WTC11 (cell line): ENCODE measurements at places on chromosomes 5 and 9. TPM values are rescaled to one million over a fixed set of nuclear protein-coding genes. Genes with fewer than 3 reads are reported as not detected.
A peak's percentile ranks its signal among the peaks of the same experiment; 100 is the strongest.

Gene DDX4
- total RNA-seq: 0.23 to 0.32 TPM in 2 of 3 replicates, not detected in the other

Gene PCDHGB2
- 4.1 to 5.5 TPM (median 5.2 TPM) in 3 replicates for total RNA-seq

Gene NR5A1
- total RNA-seq: 0.39 to 0.77 TPM (median 0.60 TPM) in 3 replicates

Gene MEIKIN
- total RNA-seq: not detected in 3 replicates

Gene NINJ1
- total RNA-seq: 35.6 to 41.3 TPM (median 37.7 TPM) in 3 replicates

Gene SH2D3C
- total RNA-seq: 3.3 to 5.4 TPM (median 3.4 TPM) in 3 replicates

Gene KCNN2
- total RNA-seq: 11.9 to 13.1 TPM (median 12.0 TPM) in 3 replicates

GRCh38 chr5:89255845-89256463 lies 373.0 kb upstream of the MEF2C start:
- no peak for DNase-seq

DNA sequence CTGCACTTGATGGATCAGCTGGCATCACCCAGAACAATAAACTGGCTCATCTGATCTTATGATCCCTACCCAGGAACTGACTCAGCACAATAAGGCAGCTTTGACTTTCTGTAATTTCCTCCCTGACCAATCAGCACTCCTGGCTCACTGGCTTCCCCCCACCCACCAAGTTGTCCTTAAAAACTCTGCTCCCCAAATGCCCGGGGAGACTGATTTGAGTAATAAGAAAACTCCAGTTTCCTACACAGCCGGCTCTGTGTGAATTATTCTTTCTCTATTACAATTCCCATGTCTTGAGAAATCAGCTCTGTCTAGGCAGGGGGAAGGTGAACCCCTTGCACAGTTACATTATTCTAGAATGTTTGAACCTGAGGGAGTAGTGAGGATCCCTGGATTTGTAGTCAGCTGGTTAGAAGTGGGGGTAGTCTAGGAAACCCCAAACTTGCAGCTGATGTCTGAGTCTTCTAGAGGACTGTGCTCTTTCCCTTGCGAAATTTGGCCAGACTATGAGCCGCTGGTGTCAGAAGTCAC lies 111.7 kb upstream of the NEK6 start:
- no peak for DNase-seq

DNA sequence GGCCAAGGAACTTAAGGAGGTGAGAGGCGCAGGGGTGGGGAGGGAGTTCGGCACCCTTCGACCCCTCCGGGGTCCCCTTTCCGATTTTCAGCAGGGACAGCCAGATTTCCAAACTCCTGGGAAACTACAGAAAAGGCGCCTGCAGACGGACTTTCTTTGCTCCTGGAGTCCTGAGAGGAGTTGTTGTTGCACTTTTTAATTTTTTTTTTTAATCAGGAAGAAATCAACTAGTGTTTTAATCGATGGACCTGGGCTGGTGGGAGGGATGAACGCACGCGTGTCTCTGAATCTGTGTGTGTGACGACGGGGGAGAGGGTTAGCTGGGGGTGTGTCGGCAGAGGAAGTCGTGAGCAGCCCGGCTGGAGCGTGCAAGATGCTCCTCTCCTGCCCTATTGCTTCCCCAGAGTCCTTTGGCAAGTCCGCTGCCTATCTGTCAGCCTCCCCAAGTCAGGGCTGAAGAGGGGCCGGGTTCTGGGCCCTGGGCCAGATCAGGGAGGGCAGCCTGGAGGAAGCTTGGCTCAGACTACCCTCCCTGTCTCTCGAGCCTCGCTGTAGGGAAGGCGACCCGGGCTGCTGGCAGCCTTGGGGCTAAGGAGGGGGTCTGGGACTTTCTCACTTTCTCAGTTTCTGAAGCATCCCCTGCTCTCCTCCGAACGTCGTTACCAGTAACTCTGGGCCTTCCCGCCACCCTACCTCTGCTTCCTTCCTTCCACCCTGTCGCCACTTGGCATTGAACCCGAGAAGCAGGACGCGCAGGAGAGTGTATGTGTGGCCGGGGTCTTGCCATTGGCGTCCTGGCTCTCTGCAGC lies 731 bp downstream of the PRR16 start:
- DNase-seq: peak; percentile 35

GRCh38 chr5:61666064-61666621 lies 334.1 kb downstream of the ZSWIM6 start:
- no peak for DNase-seq

DNA sequence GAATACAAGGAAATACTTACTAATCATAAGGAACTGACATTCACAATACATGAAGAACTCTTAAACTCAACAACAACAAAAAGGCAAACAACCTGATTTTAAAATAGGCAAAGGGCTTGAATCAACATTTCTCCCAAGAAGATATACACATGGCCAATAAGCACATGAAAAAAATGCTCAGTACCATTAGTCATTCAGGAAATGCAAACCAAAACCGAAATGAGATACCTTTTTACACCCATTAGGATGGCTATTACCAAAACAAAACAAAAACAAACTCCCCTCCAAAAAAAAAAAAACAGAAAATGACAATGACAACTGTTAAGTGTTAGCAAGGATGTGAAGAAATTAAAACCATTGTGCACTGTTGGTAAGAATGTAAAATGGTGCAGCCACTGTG lies 104.1 kb upstream of the ZNF462 start:
- DNase-seq: no peak

DNA sequence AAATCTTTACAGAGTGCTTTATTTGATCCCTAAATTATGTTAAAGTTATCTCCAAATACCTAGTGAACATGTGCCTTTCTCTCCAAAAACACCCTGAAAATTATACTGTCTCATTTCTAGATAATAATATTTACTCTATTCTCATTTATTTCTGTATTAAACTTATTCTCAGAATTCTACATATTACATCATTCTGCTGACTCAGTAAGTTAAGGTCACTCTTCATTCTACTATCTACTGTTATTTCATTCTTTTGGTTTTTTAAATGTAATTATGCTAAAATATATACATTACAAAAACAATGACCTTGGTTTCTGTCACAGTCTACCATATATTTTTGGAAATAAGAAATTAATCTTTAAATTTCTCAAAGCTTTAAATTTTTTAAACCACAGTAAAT lies 96.2 kb downstream of the RICTOR start:
- DNase-seq: no peak

DNA sequence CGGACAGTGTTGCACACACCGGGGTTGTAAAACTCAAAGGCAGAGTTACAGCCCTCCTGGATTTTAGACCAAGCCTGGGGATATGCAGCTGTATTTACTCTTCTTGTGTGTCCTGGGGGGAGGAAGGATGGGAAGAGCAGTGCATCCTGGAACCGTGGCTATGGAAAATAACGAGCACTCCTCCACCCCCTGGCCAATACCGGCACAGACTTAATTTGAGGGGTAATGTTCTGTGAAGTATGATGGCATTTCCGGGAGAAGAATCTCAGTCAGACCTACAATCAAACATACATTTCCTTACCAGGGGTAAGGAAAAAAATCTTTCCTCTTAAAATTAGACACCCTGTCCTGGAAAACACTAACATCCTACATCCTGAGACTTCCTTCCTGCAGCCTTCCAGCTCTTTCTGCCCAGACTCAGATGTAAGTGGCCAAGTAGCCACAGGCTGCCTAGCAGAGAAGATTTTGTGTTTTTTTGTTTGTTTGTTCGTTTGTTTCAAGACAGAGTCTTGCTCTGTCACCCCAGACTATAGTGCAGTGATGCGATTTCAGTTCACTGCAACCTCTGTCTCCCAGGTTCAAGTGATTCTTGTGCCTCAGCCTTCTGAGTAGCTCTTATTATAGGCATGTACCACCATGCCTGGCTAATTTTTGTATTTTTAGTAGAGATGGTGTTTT lies 11.0 kb upstream of the ERMP1 start:
- no peak for DNase-seq

DNA sequence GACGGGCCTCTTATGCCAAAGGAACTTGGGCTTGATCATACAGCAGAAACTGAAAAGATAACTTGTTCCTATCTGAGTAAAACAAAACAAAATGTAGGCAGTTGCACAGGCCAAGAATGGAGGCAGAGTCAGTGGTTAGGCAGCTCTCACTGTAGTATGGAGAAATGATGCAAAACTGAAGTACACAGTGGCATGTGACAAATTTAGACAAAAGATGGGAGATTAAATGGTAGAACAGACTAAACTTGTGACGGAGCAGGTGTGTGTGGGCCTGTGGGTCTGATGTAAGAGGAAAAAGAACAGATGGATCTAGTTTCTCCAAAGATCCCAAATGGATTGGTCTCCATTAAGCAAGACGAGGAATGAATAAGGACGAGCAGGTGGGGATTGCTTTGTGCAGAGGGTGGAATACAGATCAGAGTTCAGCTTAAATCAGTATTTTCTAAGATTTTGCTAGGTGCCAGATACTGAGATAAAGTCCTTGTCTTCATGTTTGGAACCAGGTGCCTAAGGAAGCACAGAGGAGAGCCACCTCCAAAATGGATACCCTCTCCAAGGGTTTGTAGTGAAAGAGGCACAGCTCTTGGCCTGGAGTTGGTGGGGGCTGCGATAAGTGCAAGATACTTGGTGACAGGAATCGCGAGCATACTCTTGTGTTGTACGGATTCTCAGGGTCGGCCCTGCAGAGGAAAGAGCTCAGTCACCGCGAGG lies 722 bp upstream of the DCP2 start:
- no peak for DNase-seq

GRCh38 chr5:135341696-135342550 lies 57.1 kb downstream of the MACROH2A1 start:
- no peak for DNase-seq

- no peak for DNase-seq
Measured at GRCh38 chr5:126769703-126770102, 7.2 kb upstream of the LMNB1 start.

GRCh38 chr9:90802386-90802985 lies 867 bp downstream of the SYK start:
- DNase-seq: no peak

DNA sequence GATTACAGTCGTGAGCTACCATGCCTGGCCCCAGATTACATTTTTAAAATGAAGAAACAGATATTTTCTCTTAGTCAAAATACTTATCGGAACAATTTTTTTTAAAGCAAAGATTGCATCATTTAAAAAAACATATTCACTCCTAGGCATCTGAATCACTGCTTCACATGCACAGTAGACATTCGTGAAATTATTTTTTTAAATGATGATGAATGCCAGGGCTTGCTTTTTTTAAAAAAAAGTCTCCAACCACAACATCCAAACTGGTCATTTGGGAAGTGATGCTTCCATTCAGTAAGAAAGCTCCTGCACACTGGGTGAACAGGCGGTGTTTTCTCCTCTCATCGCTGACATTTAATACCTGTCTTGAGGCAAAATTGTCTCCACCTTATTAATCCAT lies 223.0 kb upstream of the DMRT1 start:
- DNase-seq: no peak

- DNase-seq: no peak
Measured at GRCh38 chr5:40268088-40268487, 411.6 kb upstream of the PTGER4 start.

DNA sequence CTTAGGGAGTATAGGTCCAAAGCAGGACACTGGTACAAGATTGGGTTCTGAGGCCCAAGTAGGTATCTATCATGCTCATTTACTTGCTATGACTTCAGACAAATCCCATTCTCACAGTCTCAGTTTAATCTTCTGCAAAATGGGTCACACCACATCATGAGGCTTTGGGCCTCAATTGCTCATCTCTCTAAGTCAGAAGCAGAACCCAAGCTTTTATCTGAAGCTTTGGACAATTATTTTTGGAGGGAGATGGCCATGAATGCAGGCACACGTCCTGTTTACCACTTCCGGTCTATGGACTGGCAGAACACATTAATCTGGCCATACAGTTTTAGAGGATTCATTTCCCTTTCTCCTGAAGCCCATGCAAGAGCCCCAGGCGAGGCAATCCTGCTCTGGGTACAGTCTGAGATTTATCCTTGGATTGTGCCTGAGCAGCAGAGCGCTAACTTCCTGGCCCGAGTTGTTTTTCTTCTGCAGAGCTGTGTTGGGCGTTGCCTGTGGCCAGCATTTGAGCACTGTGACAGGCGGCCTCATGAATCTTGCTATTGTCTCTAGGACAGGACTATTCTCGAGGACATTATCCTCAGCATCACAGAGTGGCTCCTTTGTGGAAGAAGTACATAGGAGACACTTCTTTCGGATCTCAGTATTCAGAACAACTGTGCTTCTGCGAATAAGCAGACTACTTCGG lies 16.1 kb downstream of the SLC22A4 start:
- DNase-seq: no peak
